ENCODE measurements at places on chromosomes 4 and X. TPM values are rescaled to one million over a fixed set of nuclear protein-coding genes. Genes with fewer than 3 reads are reported as not detected.

ADAMTS3 gene
- polyA plus RNA-seq = not detected

DNA sequence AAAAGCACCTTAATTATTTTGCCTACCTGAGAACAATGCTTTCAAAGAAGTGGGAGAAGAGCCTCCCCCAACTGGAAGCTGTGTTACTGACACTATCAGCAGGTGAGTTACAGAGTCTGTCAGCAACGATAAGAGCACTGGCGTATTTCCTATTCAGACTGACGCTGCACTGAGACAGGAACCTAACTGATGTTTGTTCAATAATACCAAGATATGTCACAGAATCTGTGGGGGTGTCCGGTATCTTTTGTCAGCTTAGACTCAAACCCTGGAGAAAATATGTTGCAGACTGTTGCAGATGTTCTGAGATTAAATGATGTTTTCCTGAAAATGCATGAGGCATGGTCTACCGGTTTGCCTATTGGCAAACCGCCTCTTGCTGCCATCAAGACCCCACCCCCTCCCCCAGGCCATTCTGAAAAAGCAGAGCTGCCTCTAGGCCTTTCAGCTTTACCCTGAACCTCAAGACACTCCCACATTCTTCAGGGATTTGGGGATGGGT is 115.2 kb upstream of the KIT start:
- no peak for DNase-seq

GRCh38 chr4:14783011-14783877 is 219.0 kb upstream of the CPEB2 start:
- DNase-seq = no peak

GRCh38 chr4:22430626-22431025 is 85.2 kb downstream of the ADGRA3 start:
- no peak for DNase-seq

- DNase-seq = no peak
Observed at GRCh38 chrX:133852837-133853356, 132.5 kb downstream of the GPC3 start.

DNA sequence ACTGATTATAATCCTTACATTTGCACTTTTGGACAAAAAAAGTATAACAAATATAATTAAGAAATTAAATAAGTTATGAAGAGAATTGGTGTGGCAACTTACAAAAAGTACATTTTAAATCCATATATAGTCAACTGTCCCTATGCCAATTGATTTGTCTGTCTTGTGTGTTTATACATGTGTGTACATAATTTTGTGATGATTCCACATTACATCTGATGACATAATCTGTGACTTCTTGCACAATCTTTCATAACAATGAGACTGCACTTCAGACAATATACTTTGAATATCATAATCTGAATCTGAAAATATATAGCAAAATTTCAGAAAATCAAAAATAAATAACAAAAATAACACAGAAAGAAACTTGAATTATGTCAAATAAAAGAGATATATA is 953.4 kb downstream of the FAT4 start:
- no peak for DNase-seq

DNA sequence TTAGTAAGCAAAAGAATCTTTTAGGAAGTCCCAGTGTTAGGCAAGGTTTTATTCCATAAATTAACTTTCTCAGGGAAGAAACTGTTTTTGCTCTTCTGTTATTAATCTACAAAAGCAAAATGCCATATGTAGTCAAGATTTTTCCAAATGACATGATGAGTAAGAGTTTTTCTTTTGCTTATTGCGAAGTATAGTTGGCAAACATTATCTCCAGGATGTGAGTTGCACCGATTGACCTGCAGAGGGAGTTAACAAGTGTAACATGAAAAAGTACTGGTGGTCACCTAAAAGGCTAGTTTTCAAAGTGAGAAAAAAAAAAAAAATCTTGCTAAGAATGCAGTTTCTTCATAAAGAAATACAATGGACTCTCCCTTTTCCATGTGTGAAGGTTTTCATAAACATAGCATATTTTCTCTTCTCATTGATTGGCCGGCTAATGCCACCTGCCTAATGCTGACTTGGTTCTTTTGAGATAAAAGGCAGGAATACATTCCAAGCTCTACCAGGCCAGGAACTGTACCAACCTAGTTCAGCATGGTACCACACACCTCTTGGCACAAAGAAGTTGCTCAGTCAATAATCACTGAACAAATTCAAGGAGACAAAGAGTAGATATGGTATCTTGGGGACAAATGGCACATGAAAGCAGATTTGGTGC is 100.2 kb downstream of the LNX1 start:
- no peak for DNase-seq

- DNase-seq = no peak
Observed at GRCh38 chr4:84032372-84032771, 466.7 kb downstream of the NKX6-1 start.

DNA sequence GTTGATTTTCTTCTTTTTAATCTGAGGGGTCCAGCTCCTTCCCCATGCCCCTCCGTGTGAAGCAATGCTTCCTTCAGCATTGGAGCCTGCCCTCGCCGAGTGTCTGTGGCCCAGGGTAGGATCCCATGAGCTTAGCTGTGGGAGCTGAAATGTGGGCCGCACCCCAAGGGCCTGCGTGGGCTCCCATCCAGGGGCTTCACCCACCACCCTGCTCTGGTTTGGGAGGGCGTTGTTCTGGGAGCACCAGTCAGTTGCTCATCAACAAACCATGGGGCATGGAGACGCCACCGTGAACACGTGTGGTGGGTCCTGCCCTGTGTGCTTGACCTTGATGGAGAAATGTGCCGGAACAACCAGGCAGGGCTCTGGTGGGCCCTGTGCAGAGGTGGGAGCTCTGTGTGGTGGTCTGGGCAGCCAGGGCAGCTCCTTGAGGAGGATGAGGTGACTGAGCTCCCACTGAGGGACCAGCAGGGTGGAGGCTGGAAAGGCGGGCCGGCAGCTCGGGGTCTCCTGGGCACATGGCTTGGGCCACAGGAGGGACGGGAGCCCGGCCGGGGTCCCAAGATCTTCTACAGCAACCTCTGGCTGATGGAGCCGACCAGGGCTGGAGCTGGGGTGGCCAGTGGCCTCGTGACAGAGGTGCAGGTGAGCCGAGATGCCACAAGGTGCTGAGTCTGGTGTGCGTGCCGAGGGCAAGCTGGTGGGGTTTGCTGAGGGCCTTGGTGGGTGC is 39.6 kb upstream of the NKX1-1 start:
- DNase-seq = no peak

DNA sequence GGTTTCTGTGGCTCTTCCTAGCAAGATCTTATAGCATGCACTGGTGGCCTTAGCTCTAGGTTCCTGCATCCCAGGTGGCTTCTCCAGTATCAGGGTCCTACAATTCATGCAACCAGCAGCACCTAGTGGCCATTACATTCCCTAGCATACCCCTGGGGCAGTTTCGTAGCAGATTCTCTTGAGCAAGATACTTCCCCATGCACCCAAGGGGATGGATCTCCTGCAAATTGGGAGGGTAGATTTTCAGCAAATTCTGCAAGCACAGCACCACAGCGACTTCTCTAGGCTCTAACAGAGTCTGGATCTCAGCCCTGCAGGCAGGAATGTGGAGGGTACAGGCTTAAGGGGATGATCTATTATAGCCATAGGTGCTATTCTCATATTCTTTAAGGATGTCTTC is 13.1 kb upstream of the SLC9B1 start:
- no peak for DNase-seq

DNA sequence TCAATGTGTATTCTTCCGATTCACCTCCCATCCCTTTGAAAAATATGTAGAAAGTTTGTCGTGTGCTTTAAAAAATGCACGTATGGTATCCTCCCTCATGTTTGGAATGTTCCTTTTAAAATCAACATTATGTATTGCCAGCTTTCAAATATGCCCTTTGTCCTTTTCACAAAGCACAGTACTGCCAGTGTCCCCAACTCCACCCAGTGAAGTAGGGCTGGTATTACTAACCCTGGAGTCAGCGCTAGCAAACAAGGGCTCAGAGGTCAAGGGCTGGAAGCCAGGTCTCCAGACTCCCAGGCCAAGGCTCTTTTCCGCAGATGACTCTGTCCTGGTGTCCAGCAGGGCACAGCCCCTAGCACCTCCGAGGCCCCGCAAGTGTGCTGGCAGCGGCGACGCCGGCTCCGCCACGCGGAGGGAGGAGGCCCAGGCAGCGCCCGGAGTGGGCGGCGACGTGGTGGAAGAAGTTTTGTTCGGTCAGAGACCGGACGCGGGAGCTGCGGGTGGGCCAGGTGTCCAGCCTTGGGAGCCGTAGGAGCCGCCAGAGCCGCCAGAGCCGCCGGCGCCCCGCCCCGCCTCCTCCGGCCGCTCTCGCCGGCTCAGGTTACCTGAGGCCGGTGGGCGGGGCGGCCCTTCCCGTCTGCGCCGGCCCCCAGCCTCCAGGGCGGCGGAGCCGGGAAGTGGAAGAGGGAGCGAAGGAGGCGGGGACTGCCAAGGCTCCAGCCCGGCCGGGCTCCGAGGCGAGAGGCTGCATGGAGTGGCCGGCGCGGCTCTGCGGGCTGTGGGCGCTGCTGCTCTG is at the start of gene IL13RA1:
Gene IL13RA1 (plus strand): TSS at position 720 of the 799 bp plus-strand sequence. CDS start 33 bp downstream, at position 753.
- DNase-seq = no peak

DNA sequence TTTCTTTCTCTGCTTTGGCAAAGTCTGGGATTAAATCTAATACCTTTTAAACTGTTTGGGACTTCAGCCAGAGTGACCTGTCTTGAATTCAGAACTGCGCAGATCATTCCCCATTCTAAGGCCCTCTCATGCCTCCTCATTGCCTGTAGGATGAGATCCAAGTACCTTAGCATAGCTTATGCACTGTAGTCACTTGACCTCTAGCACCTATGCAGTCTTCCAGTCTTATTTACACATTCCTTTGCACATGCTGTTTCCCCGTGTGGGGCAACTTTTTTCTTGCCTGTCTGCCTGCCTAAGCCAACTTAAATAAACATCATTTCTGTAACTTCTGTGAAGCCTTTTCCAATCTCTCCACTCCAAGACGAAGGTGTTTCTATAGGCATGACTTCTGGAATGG is 68.4 kb downstream of the AR start:
- DNase-seq = no peak
